ENCODE measurements at places on chromosomes 16 and 17.

GRCh38 chr17:2172999-2173398 is 118.1 kb downstream of the HIC1 start:
- DNase-seq, result no peak

DNA sequence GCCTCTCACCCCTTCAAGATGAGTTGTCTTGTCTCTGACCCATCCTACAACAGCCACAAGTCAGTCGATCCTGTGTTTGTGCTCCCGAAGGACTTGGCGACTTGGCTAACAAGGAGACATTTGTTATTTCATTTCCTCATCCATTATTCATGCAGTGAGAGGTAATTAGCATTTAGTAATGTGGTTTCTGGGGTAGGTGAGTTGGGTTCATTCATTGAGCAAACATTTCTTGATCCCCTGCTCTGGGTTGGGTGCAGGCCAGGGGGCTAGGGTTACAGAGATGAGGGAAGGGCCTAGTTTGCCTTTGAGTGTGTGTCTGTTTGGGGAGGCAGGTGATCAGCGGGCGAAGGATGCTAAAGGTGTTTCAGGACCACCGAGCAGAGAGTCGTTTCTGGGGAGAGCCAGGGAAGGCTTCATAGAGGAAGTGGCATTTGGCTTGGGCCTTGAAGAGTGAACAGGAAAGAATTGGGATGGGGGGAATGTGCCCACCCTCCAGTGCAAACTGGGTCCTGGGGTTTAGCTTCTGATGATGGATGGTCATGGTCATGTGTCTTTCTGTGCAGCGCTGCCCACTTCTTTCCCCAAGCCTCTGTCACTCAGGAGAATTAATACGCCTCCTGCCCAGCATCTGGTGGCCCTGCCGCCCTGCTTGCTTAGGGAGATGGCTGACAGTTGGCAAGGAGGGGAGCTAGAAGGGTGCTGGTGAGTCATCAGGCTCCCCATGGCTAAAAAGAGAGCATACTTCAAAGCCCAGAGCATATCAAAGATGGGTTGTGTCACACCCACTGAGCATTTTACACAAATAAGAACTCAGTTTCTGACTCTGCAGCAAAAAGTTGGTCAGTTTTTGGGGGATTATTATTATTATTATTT is 38.5 kb downstream of the MSI2 start:
- no peak for DNase-seq

DNA sequence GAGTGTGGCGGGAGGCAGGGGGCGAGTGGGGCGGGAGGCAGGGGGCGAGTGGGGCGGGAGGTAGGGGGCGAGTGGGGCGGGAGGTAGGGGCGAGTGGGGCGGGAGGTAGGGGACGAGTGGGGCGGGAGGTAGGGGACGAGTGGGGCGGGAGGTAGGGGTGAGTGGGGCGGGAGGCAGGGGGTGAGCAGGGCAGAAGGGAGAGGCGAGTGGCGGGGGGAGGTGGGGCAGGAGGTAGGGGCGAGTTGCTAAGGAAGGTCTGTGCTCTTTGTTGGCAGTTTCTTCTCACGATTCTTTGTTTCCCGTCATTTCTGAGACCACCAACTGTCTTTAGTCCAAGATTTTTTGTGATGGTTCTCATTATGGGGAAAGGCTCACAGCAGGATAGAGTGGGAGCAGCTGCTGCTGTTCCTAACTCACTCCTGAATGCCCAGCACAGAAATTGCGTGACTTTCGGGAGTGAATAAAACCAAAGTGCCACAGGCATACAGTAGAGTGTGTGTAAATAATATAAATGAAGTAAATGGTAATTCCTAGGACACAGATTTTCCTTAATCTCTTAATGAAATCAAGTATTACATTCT is 44.7 kb downstream of the COG7 start:
- peak; percentile 25 for DNase-seq

DNA sequence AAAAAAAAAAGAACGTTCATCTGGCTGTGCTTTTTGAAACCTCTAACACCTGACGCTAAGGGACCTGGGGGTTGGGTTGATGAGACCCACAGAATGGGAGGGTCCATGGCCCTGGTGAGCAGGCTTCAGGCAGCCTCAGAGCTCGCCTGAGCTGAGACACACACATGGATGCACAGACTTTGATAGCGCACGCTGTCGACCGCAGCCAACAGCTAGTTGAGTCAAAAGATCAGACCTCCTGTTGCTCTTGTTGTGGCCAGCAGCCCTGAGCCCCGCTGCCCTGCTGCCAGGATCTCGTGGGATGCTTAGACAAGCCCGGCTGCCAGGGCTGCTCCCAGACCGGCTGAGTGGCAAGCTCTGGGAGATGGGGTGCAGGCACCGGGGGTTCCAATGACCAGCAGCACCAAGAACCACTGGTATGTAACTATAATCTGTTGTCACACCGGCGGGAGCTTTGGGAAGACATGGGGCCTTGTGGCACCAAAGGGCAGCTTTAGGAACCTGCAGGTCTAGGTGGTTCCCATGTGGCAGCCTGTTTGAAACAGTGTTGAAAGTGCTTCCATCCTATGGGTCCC is 20.0 kb upstream of the MEAK7 start:
- DNase-seq, result no peak

GRCh38 chr17:38587203-38587602 is 18.5 kb downstream of the SRCIN1 start:
- DNase-seq, result no peak

DNA sequence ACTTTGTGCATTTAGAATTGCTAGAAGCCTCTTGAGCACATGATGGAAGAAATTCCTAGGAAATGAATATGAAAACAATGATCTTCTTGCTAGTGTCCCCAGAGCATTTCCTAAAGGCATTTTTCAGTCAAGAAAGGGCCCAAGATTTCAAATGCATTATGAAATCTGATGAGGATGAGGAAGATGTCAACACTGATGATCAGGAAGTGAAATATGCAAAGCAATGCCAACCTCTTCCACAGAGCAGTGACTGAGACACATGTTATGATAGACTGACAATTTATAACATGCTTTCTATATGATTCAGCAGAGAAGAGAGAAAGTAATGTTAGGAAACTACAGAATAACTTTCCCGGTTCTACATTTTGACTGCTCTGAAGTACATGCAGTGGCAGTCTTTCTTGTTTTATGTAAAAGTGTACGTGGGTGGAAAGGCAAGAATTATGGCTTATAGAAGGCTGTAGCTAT is 859.1 kb upstream of the GOT2 start:
- DNase-seq, result peak; percentile 21

Measured in muscle of arm (tissue), 14 donors.